8988T (cell line): ENCODE measurements at places on chromosomes 2 and 18.

DNA sequence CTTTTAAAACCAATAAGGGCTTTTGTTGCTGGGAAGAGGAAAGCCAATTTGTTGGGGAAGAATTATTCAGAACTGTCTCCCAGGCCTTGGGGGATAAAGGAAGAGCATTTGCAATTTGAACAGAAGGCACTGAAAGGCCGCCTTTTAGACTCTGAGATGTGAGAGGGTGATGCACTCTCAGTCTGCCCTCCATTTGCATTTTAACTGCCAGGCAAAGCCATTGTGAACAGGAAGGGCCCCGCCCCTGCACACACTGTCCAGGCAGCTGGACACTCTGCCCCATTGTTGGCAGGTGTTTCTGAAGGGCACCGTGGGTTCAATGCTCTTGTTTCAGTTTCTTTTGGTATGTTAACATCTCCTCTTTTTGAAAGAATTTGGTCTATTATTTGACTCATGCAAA lies 169.5 kb upstream of the COPS8 start:
- DNase-seq, result no peak

GRCh38 chr2:96801005-96801785 lies 14.9 kb upstream of the CNNM3 start:
- peak; percentile 89 for DNase-seq

- DNase-seq, result no peak
Measured at GRCh38 chr18:12946549-12947284, 1.1 kb upstream of the SEH1L start.

DNA sequence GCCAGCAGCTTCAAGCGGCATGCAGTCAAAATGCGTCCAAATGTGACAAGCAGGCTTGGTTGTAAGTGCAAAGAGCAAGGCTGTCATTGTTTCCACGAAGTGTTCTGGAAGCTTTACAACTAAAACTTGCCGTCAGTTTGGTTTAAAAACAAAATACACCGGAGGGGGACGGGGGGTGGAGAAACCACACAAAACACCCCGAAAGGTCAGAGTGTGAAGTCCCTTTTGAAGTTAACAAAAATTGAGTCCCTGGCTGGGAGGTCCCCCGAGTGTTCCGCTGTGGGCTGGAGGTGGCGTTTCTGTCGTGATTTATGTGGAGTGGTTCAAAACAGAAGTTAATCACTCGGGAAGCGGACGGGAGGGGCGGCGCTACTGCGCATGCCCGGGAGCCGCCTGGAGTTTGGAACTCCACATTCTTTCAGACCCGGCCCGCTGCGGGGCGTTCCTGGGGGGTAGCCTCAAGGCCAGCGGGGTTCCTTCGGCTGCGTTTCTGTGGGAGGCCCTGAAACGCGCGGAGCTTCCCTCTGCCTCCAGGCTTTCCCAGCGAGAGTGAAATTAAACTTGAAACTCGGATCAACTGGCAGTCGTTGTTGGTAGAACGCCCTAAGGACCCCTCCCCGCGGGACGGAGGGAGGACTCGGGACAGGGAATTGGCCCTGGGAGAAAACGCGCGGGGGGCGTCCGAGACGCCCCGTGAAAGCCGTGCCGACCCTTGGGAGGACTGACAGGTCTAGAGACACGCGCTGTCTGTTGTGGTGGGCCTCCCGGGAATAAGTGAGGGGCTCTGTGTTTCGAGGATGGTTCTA lies 1.4 kb downstream of the TGIF1 start:
- DNase-seq, result peak; percentile 58

- no peak for DNase-seq
Measured at GRCh38 chr2:232315049-232315922, 63.3 kb upstream of the ALPP start.

DNA sequence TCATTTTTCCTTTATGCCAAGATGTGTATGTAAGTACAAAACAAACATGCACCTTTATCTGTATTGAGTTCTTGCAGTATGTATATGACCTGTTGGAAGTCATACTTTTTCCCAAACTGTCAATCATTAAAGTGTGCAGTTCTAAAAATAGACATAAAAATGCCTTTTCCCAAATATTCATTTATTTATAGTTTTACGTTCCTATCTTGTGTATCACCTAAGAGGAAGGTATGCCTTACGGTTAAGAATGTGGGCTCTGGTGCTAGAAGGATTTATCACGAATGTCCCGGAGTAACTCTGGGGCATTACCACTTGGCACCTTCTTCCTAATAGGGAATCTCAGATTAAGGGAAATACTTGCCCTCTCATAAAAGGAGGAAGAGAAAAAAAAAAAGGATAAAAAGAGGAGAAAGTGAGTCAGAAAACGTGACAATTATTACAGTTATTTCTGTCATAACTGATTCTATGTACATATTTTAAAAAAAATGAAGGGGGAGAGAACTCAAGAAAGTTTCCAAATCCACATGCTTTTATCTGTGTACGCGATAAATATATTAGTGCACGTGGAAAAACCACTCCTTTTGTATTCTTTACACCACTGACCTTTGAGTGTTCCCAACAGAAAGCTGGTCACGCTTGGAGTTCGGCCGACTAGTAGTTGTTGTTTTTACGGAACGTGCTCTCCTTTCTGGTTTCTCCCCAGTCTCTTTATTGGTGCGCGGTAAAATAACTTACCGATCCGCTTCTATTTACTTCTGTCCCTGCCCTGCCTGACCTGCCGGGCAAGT lies 721 bp downstream of the MCEE start:
- no peak for DNase-seq

- no peak for DNase-seq
Measured at GRCh38 chr2:128662051-128662471, 343.4 kb upstream of the HS6ST1 start.

DNA sequence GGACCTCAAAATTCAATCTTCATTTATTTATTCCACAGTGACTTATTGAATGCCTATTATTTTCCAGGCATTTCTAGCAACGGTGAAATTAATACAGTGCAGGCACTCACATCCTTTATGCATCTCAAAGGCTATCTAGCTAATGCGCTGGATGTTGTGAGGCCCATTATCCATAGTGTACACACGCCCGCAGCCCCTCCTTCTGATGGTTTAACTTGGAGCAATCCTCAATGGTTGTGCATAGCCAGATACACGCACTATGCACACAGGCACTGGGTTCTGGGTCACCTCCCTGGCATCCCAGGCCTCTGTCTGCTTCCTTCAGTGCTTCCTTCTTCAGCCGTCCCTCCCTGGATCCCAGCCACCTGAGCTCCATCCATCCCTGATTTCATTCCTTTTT lies 108.5 kb upstream of the BOD1L2 start:
- no peak for DNase-seq

GRCh38 chr18:32881009-32881408 lies 108.2 kb upstream of the KLHL14 start:
- no peak for DNase-seq

GRCh38 chr2:63855418-63856302 lies 14.0 kb downstream of the UGP2 start:
- no peak for DNase-seq

DNA sequence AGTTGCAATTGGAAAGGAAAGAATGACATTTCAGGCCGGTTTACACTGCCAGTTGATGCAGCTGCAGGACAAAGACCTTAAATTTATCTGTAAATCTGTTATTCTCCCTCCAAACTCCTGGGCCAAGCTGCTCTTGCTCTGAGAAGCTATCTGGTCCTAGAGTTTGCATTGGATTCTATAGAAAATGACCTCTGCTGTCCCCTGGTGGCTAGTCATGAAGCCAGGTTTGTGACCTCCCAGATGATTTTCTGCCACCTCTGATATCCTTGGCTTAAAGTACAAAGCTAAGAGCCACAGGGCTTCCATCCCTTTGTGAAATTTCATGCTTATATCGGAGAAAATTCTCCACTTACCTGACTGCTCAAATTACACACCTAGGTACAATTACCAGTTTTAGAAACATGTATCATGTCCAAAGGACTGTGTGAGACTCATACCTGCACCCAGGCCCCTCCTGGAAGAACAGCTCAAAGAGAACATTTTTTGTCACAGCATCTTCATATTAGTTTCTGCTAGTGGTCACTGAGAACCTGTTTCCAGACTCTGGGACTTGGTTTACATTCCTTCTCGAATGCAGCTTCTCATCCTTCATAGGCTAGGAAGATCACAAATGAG lies 28.9 kb upstream of the IER3IP1 start:
- DNase-seq, result no peak

DNA sequence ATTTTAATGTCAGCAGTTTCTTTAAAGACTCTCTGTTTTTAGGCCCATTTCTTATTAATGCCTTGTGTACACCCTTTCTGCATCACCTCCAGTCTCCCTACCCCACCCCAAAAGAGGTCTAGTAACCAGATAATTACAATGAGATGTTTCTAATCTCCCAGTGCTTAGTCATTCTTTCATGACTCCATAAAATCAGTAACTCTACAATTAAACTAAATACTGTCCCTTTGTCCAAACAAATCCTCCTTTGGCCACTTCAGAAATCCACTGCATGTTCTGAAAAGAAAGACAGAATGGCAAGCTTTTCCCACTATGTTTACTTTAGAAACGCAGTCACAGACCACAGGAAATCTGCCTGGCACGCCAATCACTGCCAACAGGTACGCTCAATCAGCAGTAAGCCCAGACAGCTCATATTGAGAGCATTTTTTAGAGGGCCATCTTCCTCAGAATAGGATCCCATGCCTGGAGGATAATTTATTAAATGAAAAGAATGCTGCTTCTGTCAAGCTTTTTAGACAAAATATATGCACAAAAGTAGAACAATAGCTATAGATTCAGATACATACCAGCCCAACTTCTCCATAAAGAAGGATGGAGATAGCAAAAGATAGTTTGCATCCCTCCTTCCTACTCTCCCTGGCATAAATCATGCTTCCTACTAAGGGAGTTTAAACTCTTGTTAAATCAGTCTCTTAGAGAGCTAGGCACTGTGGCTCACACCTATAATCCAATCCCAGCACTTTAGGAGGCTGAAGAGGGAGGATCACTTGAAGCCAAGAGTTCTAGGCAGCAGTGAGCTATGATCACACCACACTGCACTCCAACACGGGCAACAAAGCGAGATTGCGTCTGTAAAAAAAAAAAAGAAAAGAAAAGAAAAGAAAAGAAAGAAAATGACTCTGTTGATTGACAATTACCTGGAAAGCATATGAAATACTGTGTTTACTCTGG lies 14.6 kb downstream of the CLASP1 start:
- DNase-seq, result no peak

GRCh38 chr2:120709608-120710041 lies 26.0 kb upstream of the GLI2 start:
- no peak for DNase-seq

DNA sequence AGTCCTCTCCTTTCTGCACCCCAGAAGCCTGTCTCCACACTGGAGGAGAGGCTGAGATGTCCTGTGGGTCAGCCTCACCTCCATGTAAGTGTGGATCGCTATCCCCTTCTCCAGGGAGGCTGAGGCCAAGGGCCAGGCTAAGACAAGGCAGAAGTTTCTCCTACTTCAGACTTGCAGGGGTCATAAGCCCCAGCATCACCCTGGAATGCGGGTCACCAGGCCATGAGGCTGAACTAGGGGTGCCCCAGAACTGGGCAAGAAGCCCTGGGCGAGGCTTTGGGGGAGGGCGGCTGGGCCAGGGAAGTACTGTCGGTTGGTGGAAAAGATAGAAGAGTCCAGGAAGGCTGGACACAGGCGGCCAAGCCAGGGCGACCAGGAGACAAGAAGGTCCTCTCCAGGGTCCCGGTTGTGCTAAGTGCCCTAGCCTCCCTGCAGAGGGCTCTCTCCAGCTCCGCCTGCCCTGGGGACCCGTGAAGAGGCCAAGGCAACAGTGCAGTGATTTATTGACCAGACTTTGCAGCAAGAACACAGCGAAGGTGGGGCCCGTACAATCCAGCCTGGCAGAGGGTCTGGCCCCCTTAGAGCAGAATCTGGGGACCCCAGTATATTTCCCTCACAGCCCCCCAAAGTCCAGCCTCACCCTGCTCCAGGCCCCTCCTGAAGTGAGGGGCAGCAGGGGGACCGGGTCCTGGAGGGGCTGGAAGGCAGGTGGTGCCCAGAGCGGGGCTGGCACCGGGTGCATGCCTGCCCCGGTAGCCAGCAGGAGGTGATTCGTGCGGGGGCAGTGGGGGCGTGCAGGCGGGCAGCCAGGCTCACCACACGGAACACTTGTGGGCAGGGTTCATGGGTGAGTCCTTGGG lies 8.1 kb downstream of the ECEL1 start:
- DNase-seq, result peak; percentile 60

- no peak for DNase-seq
Measured at GRCh38 chr2:115303-115702, 69.0 kb upstream of the FAM110C start.

DNA sequence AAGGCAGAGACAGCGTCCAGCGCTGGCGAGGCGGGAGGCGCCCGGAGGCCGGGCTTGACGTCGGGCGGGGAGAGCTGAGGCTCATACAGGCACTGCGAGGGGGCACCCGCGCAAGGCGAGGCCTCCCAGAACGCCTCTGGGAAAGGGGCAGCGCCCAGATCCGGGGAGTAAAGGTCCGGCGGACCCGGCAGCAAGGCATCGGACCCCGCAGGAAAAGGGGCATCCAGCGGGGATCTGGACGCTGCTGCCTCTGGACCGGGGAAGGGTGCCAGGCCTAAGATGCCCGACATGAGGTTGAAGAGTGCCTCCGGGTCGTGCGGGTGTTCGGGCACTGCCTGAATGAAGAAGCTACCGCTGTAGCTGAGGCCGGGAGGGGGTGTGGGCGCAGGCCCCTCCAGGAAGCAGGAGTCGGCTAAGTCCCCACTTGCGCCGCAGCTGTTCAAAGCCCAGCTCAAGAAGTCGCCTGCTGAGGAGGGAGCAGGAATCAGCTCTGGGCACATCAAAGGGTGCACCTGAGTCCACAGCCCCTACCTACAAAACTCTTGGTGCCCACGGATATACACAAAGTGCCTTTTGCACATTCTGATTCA lies 937 bp downstream of the EGR4 start:
- DNase-seq, result peak; percentile 62

- DNase-seq, result no peak
Measured at GRCh38 chr2:397521-397920, 109.6 kb upstream of the ALKAL2 start.

- DNase-seq, result no peak
Measured at GRCh38 chr2:15494877-15495276, 66.3 kb downstream of the NBAS start.

- no peak for DNase-seq
Measured at GRCh38 chr2:165348441-165348840, 109.2 kb downstream of the SCN2A start.

- no peak for DNase-seq
Measured at GRCh38 chr2:134470561-134471168, 216.8 kb downstream of the MGAT5 start.

- no peak for DNase-seq
Measured at GRCh38 chr2:27920148-27920885, 29.8 kb downstream of the BABAM2 start.

GRCh38 chr2:33214857-33215256 lies 261.6 kb upstream of the RASGRP3 start:
- DNase-seq, result no peak

DNA sequence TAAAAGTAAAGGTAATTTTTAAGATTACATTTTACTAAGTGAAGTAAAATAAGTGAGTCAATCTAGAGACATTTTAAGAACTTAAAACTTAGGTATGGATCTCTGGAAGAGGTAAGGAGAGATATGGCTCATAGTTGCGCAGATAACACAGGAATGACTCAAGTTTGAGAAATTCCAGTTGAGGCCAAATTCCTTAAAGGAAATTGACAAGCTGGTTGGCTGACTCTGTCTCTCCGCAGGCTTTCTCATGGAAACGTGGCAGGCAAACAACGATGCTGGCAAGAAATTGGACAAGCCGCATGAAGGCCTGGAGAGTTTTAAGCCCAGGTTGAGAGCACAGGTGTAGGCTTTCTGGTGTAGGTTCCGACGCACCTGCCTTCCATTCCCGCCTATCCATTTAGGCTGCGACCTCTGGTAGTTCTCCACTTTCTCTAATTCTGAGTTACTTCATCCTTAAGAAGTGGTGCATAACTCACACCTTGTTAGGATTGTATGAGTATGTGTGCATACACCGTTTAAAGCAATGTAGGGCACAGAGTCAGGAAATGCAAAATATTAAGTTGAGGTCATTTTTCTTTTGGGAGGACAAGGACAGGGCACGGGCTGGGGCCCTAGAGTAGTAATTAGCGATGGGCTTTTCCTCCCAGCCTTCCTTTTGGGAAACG lies 589 bp upstream of the DAW1 start:
- peak; percentile 77 for DNase-seq
